SK-N-SH treated with all-trans-retinoic acid at 6 μM for 48 hours (cell line): ENCODE measurements at places on chromosomes 16 and 17.

DNA sequence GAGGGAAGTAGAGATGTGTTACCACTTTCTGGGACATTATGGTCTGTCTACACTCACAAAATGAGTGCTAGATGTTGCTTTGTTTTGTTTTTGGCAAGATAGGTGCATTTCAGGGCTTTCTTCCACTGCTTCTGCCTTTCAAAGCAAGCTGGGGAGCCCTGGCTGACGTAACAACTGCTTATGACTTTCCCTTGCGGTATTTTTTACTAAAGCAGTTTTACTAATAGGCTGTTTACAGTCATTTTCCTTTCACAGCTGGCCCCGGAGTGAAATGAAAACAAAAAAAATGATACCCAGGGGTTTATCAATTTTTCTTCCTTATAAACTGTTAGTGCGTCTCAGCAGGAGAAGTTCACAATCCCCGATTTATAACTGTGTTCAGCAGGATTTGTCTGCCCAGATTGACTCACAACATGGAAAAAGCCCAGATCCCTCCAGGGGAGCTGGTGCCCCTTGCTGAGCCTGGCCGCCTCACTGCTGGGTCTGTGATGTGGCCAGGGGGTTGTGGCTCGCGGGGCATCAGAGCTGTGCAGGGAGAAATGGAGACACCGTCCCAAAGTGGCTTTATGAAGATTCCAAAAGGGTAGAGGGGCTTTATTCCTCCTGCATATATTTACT, 184.4 kb upstream of the HS3ST3A1 start:
- ATAC-seq, result no peak

DNA sequence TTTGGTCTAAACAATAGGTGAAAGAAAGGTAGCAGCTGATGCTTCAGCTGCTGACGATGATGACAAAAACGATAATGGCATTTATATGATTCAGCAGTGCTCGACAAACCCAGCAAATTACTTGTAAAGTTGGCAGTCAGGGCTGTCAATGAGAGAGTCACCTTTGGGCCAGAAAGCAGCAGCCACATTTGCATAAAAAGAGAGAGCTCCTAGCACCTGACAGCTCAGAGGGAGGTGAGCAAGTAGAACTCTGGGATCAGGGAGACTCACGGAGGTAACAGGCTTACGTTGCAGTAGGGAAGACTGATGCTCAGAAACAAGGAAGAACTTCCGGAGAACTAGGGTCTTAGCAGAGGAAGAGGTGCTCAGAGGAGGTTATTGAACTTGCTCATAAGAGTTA, 291.9 kb upstream of the ZFHX3 start:
- ATAC-seq, result no peak

DNA sequence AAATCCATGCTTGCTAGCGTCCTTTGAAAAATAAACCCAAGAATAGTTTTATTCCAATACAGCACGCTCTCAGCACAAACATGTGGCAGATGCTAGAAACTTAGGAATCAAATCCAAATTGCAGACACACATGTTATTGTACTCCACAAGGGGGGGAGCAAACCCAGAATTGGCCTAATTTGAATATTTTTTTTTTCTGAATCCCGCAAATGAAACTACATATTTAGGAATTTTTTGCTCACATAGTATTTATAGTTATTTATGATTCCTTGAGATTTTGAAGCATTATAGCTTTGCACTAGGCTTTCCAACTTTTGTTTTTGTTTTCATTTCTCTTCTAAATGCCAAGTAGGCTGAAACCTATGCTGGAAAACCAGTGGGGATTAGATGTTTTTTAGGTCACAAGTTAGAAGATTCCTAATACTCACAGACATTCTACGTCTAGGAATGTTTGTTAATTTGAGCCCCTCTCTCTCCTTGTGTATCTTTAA, 59.3 kb upstream of the CDH11 start:
- ATAC-seq, result no peak

DNA sequence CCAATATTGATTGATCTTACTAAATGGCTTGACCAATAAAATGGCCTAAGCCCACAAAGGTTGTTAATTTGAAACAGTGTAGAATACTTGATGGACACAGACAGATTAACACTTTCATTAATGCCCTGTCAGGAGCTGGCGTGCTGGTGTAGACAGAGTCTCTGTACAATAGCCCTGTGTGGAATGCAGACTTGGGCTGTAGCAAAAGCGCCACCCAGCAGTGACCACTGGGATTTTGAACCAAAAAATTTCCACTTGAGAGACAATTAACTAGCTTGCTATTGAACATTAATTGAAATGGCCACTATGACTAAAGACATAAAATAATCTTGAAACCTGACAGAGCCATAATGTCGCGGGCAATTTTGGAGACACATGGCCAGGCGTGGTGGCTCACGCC, 19.7 kb upstream of the GUCY2D start:
- ATAC-seq, result peak; percentile 91

GRCh38 chr17:19334331-19334730, 28.2 kb downstream of the B9D1 start:
- ATAC-seq, result no peak

GRCh38 chr17:56624912-56625311, 31.4 kb downstream of the NOG start:
- ATAC-seq, result no peak

DNA sequence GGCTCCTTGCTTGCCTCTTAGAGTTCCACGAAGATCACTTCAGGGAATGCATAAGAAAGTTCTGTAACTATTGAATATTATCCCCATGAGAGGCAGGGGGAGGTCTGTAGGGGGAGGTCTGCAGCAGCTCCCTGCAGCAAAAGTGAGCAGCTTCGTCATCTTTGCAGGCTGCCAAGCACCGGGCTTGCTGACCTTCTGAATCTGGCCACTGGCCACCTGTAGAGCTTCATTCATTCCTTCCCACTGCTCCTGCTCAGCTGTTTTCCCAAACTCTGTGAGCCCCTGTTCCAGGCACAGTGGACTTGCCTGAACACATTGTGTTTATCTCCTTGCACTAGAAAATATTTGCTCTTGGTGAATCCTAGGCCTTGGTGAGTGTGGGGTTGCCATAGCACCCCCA, 443.3 kb downstream of the HAPSTR1 start:
- ATAC-seq, result no peak

DNA sequence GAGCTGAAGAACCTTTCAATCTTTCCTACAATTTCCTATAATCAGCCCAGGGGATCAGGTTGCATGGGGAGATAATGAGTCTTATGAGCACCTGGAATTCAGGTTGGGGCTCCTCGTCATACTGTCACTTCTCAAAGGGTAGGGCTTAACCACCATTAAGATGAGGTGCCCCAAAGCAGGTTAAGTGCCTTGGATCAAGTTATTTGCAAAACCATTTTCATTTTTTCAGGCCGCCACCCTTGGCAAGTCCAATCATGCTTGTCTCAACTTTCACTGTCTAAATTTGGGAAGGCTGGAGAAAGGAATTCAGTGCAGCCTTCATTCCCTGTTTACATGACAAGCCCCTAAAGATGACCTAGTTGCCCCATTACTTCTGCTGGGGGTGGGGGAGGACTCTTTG, 44.9 kb upstream of the TANGO6 start:
- no peak for ATAC-seq

DNA sequence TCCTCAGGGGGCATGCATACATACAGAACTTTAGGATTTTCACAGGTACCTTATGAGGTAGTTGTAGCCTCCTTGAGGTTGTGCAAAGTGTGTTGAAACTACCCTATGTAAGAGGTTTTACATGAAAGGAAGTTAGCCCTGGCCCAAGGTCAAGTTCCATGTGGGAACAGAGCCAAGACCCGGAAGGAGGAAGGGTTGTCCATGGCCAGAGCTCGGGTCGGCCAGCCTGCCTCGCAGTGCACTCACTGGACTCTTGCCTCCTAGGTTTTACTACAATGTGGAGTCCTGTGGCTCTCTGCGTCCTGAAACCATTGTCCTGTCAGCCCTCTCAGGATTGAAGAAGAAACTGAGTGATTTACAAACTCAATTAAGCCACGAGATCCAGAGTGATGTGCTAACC, 8.2 kb downstream of the POLR2C start:
- ATAC-seq, result no peak

GRCh38 chr16:57196286-57196685, 10.2 kb downstream of the RSPRY1 start:
- no peak for ATAC-seq

GRCh38 chr16:49085686-49086085, 196.0 kb downstream of the CBLN1 start:
- ATAC-seq, result no peak

GRCh38 chr17:5772720-5773119, 188.4 kb upstream of the NLRP1 start:
- ATAC-seq, result no peak

DNA sequence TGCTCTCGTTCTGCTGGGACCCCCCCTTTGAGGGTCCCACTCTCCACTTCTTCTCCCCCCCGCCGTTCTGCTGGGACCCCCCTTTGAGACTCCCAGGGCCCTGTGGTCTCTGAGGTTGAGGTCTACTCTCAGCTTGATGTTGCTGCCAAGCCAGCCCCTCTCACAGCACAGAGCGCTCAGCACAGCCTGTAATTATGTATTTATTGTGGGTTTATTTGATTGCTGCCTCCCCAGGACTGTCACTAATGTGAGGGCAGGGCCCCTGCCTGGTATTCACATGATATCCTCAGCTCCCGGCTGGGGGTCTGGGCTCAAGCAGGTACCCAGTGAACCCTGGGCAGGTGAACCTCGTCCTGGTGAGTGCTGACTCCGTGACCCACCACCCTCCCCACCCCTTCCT, 35.4 kb downstream of the ACTG1 start:
- no peak for ATAC-seq

- peak; percentile 12 for ATAC-seq
Observed at GRCh38 chr16:73059779-73060615, 12.1 kb upstream of the ZFHX3 start.
